ENCODE measurements at places on chromosomes 5 and 9.

- DNase-seq, result no peak
Measured at GRCh38 chr5:6873359-6873758, 160.1 kb downstream of the TENT4A start.

DNA sequence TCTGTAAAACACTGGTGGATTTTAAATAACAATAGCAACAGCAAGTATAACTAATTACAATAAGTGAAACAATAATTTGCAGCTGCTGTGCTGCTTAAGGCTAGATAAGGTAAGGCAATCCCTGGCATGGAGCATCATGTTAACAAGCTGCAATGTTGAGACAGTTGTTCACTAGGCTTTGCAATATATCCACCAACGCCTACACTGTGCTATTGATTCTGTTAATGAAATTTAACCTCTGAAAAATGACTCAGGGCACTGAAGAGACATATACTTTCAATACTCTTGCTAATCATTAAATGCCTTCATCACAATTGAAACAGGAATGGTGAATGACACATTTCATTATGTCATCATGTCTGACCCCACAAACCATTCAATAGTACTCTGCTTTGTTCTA lies 255.0 kb downstream of the EFNA5 start:
- no peak for DNase-seq

DNA sequence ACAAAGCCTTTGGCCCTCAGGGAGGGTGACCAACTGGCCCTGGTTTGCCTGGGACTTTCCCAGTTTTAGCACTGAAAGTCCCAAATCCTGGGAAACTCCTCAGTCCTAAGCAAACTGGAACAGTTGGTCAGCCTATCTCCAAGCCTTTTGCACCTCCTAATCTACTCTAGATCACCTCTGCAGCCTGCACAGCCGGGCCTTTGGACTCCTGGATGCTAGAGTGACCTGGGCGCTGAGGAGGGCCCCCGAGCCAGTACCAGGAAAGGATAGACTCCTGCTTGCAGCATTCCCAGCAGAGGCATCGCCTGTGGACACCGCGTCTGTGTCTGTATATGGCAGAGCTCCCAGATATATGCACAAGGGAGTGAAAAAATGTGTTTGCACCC lies 15.1 kb downstream of the IRF1 start:
- no peak for DNase-seq

GRCh38 chr5:676699-677076 lies 16.5 kb downstream of the TPPP start:
- DNase-seq, result no peak

DNA sequence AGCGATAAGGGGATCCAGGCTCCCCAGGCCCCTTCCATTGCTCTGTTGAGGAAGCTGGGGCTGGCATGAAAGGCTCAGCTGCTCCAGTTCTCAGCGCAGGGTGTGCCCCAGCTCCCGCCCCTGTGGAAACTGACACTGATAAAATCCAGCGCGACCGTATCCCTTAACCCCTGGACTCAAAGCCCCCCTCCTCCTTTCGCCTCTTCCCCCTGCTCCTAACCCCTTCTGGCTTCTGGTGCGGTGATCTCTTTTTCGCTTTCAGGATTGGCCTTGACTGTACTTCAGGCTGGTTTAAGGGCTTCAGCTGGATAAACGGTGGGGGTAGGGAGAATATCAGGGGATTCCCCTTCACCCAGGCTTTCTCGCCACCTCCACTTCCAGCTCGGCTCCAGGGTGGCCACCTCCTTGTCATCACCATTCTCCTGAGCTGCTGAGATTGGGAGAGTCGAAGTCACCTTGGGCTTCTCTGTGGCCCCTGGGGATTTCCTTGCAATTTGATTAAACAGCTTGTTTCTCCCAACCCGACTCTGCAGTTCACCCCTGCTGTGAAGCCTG lies 843 bp downstream of the BSPRY start:
- DNase-seq, result no peak

DNA sequence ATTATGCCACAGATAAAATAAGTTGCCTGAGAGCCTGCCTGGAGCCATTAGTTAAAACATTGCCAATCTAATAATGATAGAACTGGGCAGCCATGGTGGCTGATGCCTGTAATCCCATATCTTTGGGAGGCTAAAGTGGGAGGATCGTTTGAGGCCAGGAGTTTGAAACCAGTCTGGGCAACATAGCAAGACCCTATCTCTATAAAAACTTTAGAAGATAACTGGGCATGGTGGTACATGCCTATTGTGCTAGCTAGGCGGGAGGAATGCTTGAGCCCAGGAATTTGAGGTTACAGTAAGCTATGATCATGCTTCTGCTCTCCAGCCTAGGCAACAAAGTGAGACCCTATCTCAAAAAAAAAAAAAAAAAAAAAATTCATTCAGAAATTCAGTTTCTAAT lies 52.6 kb downstream of the RAI14 start:
- DNase-seq, result no peak

- no peak for DNase-seq
Measured at GRCh38 chr9:137402746-137403145, 20.2 kb downstream of the EXD3 start.

DNA sequence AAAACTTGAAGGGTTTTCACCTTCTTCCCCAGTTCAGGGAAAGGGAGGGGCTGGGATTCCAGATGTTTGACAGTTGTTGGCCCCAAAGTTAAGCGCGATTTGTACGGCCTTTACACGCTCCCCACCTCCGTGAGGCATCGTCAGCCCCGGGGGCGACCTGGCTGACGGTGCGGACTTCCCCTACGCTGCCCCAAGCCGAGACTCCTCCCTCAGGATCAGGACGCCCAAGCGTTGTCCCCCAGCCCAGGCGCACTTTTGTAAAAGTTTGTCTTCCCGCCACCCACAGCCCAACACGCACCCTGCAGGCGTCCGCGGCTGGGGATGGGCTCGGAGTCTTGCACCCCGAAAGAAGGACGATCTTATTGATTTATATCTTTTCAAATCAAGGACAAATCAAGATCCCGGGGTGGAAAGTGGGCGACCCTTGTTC lies 713 bp downstream of the MOB3B start:
- DNase-seq, result peak; percentile 74

GRCh38 chr9:35686222-35687203 lies 3.2 kb downstream of the TPM2 start:
- DNase-seq, result no peak

GRCh38 chr5:28516722-28517121 lies 1478.3 kb upstream of the CDH9 start:
- DNase-seq, result no peak

DNA sequence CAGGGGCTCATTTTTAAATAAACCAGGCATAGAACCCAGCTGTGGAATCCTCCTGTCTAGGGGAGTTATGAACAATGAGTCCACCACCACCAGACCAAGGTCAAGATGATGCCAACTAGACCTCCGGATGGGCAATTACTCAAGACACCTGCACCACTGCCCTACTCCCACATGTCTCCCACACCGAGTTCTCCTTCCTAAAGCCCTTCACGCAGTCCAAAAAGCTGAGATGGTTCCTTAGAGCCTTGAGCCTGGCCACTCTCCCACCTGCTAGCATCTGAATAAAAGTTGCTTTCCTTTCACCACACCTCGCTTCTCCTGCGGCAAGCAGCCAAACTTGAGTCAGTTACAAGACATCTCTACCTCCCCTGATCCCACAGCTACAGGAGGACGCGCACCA lies 15.4 kb upstream of the PPP1R26 start:
- DNase-seq, result no peak

Measured in left lung (tissue), 14 donors.